A549 (cell line): ENCODE measurements at places on chromosomes 3 and 15.

- peak; percentile 10 for DNase-seq
These were observed 1.0 kb upstream of the NR2F2 start for GRCh38 chr15:96329403-96329981.

DNA sequence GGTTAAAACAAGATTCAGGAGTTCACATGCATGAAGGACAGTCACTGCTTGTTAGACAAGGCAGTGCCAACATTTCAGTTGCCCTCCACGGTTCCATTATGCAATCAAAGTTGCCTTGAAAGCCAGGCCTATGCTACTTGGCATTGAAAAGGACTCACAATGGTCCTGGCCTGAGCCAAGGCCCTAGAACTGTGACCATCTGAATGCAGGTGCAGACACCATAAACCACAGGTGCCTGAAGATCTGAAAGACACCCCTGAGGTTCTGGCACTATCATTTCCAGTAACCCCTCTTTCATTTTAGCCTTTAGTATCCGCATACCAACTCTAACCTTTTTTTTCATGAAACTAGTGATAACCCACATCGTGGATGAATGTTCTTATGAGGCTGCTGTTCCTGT is 2.8 kb downstream of the GABRA5 start:
- DNase-seq, result no peak

GRCh38 chr15:37045859-37046740 is 54.2 kb downstream of the MEIS2 start:
- no peak for DNase-seq

GRCh38 chr15:50137330-50137761 is 18.3 kb upstream of the ATP8B4 start:
- peak; percentile 77 for DNase-seq

DNA sequence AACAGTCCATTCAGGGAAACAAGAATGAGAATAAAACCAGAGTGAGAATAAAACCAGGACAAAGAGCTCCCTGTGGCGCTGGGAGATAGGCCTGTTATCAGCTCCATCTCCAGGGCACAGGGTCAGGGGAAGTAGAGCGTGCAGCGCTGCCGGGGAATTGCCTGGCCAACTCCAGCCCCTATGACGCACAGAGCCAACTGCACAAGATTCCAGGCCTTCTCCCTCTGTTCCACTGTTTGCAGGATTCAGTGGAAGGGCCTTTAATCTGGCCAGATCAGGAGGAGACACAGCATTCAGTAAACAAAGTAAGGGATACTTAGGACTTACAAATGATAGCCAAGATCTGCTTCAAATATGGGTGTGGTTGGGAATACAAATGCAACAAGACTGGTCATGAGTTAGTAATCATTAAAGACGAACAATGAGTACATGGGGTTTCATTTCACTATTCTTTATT is 49.4 kb downstream of the ITGB5 start:
- peak; percentile 99 for DNase-seq

DNA sequence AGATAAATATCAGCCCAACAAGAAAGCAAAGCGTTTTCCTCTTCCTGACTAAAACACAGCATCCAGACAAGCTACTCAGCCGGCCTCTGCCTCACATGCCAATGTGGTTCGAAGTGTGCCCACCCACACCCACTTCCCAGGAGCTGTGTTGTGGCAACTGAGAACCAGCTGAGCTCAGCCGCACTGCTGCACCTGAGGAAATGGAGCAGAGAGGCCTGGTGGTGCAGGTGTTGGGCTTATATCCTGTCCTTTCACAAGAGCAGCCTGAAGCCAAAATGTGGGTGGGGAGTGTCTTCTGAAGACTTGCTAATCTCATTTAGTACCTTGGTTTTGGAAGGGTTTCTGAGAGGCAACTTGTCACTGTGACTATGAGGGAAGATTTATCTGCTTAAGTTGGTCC is 23.0 kb upstream of the RETNLB start:
- no peak for DNase-seq

DNA sequence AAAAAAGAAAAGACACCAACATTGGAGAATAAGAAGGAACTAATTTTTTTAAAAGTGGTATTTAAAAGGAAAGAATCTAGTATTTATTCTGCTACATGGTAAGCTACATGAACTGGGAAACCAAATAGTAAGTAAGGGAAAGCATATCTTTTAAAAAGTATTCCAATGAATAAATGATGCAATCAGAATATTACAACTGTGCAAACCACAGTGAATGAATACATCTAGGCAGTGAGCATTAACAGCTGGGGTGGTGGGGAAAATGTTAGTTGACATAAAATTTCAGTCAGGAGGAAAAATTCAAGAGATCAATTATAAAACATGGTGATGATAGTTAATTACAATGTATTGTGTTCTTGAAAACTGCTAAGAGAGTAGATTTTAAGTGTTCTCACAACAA is 16.9 kb downstream of the ICE2 start:
- DNase-seq, result no peak

DNA sequence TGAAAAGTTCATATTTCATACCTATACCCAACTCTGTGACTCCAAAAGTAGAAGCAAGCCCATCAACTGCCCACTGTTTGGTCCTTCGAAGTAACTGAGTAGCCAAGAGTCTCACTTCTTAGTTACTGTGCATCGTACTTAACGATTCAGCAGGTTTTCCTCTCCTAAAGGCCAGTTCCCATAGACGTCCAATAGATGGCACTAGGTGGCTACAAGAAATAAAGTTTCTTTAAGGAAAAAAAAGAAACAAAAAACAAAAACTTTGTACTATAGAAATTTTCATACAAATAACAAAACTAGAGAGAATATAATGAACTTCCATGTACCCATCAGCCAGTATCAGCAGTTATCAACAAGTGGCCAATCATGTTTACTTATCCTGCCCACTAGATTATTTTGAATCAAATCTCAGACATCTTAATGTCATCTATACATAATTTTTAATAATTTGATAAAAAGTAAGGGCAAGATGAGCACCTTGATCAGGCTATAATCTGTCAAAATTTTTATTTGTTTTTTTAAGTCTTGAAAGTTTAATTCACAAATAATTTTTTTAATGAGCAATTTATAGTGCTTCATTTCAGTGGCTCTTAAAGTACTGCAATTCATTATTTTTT is 63.8 kb upstream of the ACP3 start:
- peak; percentile 23 for DNase-seq

DNA sequence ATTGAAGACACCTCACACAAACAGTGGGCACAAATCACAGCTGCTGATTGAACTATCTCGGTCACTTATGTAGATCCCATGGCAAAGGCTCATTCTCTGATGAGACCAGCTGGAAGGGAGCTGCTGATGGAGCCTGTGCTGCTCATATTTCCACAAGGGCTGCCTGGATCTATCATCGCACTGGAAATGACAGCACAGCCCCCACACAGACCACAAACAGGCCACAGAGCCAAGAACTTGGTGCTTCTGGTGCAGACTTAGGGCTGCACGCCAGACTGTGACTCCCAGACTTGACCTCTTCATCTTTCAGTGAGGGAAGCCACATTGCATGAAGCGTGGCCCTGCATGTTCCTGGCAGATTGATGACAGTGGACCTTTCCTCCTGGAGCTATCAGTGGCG is 197.6 kb downstream of the MINAR1 start:
- DNase-seq, result no peak

- no peak for DNase-seq
These were observed 86.1 kb upstream of the SPATA12 start for GRCh38 chr3:56974247-56974930.

DNA sequence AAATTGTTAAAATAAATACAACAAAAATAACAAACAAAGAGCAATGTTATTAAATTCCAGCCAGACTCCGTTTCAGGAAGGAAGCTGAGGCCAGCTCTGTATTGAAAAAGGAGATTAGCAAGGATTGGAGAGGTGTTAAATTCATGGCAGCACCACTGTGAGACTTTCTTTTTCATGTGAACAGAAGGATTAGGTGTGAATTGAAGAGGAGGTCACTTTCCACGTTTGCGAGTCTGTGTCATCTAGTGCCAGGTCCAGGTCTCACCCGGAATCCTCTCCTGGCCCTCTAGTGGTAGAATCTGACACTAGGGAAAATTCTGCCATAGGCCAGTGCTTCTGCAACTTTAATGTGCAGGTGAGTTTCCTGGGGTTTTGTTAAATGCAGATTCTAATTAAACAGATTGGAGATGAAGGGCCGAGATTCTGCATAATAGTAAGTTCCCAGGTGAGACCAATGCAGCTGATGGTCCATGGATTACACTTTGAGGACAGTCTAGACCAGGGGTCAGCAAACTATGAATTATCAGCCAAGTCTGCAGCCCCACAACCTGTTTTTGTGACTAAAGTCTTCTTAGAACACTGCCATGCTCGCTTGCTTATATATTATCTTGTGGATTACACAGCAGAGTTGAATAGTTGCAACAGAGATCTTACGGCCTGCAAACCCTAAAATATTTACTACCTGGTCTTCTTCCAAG is 9.2 kb upstream of the SLC6A1 start:
- peak; percentile 87 for DNase-seq

DNA sequence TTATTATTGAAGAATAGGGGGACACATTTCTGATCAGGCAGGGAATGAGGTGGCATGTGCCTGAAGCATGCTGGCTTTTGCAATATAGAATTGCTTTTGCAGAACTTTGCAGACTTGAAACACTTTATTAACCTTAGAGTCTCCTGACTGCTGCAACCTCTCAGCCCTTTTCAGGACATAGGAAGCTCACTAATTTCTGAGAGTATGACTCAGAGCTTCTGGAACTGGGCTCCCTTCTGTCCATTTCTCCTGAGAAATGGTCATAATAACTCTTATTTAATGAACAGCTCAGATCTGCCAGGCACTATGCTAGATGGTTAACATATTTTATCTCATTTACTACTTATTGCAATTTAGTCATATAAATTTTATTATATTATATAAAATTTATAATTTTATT is 38.6 kb upstream of the DGKG start:
- DNase-seq, result no peak

DNA sequence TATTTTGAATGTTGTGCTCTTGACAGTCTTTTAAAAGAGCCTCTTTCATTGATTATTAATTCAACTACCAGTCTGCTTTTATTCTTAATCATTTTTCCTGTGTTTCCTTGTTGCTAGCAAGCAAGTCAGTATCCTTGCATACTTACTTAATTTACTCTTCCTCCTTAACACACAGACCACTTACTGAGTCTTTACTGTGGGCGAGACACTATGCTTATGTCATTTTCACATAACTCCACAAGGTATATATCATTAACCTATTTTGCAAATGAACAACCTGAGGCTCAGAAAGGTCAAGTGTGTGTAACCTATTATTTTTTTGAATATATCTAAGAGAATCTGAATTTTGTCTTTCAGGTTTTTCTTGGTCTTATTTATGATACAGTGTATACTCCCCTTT is 130.9 kb downstream of the WDR76 start:
- no peak for DNase-seq

DNA sequence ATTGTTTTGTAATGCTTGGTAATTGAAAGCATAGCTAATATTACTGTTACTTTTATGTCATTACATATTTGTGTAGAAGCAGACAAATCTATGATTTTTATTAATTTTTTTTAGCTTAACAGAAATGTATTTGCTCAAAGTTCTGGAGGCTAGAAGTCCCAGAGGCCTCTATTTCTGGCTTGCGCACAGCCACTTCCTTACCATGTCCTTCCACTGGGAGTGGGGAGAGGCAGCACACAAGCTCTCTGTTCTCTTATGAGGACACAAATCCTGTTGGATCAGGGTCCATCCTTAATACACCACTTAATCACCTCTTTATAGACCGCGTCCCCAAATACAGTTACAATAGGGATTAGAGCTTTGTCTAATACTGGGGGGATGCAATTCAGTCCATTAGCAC is 1061.4 kb downstream of the OTOL1 start:
- no peak for DNase-seq

- no peak for DNase-seq
These were observed 65.3 kb downstream of the IGF1R start for GRCh38 chr15:98713585-98714001.

DNA sequence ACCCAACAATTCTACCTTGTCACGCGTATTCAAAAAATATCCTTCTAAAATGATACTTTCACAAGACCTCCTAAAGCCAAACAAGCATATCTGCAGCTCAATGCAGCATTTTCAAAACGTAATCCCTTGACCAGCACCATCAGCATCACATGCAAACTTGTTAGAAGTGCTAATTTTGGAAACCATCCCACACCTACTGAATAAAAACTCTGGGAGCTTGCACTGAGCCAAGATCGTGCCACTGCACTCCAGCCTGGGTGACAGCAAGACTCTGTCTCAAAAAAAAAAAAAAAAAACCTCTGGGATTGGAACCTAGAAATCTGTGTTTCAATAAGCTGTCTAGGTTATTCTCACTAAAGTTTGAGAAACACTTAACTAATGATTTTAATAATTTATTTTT is 223.3 kb upstream of the CCDC54 start:
- no peak for DNase-seq
